ENCODE measurements at places on chromosomes 7 and 10. TPM values are rescaled to one million over a fixed set of nuclear protein-coding genes. Genes with fewer than 3 reads are reported as not detected.

The CFAP70 gene
- 22.6 TPM for total RNA-seq

The CYP2C18 gene
- 0.17 TPM for total RNA-seq

The FOXP2 gene
- 27.5 TPM for total RNA-seq

The PITX3 gene
- 1.6 TPM for total RNA-seq

The FAM25G gene
- not detected for total RNA-seq

The ABCC2 gene
- 0.66 TPM for total RNA-seq

DNA sequence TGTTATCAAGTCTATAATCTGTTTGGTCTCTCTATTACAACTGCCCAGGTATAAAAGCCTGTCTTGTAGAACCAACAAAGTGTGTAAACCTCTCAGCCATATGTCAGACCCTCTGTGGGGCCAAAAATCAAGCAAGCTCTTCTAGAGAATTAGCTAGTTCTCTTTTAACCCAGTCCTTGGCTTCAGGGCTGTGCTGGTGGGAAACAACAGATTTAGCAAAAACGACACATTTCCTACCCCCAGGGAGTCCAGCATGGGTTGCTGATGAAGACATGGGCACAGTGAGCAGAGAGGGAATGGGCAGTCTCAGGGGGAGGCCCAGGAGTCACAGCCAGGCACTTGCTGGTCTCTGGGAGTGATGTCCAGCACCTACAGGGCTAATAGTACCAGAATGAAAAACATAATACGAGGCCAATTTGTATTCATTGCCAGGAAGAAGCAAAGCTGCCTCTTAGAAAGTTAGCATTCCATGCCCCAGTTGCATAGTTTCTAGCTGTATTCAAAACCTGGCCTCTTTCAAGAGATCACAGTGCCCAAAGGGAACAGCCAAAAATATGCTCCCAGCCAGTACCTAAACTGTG lies 80.1 kb downstream of the FRMD4A start:
- no peak overlapping the region for H3K4me3 ChIP-seq
- H3K27ac ChIP-seq = no peak overlapping the region
- no peaks in the 10 kb centered on the region for H3K27me3 ChIP-seq
- peaks cover 8% of the 10 kb centered on the region for H3K4me1 ChIP-seq

DNA sequence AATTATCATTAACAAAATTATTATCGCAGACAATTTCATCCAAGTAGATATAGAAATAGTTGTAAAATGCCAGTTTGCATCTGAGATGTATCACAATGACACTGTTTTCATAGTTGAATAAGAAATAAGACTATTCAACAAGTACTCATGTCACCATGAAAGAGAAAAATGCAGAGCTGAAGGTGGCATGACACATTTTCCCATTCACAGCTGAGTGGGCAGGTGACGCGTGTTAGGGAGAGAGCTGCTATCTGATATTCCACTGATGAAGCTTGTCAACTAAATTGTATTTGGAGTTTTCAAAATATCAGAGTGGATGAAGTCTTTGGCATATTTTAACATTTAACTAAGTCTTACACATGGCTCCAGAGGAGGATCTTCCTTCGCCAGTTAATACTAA lies 70.3 kb upstream of the HDAC9 start:
- H3K36me3 ChIP-seq = no peaks in the 10 kb centered on the region
- no peaks in the 10 kb centered on the region for H3K27me3 ChIP-seq
- DNase-seq = no peak
- H3K4me3 ChIP-seq = no peak overlapping the region

DNA sequence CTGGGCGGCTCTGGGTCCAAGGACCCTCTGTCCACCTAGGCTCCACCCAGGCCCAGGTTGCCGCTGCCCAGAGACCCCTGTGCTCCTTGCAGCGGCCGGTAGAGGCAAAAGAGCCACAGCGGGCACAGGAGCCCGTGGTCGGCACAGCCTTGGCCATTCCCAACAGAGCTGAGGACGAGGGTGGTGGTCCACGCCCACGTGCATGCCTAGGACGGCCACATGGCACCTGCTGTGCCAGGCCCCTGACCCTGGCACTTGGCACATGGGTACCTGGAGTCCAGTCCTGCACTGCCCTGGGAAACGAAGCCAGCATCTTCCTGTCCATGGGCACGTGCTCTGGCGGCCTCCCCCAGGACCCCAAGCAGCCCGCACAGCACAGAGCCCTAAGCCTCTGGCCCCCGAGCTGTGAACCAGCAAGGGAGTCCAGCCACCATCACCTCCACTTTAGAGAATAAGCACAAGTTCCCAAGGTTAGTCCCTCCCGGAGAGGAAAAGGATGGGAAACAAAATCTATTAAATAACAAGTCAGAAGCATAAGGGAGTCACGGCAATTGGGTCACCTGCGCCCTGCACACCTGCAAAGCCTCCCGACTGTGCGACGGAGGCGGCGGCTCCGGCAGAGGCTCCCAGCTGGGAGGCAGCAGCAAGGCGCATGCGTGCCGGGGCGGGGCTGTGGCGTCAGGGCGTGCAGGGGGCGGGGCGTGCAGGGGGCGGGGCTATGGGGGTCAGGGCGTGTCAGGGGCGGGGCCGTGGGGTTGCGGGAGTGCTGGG lies 59.1 kb downstream of the STK32C start:
- no peak for DNase-seq
- no peaks in the 10 kb centered on the region for H3K27me3 ChIP-seq
- no peak overlapping the region for H3K27ac ChIP-seq
- H3K36me3 ChIP-seq = peaks cover 36% of the 10 kb centered on the region
- peak overlapping the region; percentile 24 for H3K4me3 ChIP-seq

- H3K4me3 ChIP-seq = no peak overlapping the region
- peaks cover 17% of the 10 kb centered on the region for H3K4me1 ChIP-seq
- no peak overlapping the region for H3K27ac ChIP-seq
- peaks cover 26% of the 10 kb centered on the region for H3K36me3 ChIP-seq
- no peaks in the 10 kb centered on the region for H3K27me3 ChIP-seq
- DNase-seq = no peak
These were observed 38.5 kb downstream of the TCERG1L start for GRCh38 chr10:131272897-131273451.

GRCh38 chr10:6586501-6586900 lies 6.4 kb upstream of the PRKCQ start:
- no peak overlapping the region for H3K4me3 ChIP-seq
- no peak overlapping the region for H3K27ac ChIP-seq
- H3K4me1 ChIP-seq = no peaks in the 10 kb centered on the region
- no peak for DNase-seq
- H3K27me3 ChIP-seq = no peaks in the 10 kb centered on the region

- H3K27ac ChIP-seq = peak overlapping the region; percentile 86
- H3K4me3 ChIP-seq = no peak overlapping the region
- no peaks in the 10 kb centered on the region for H3K27me3 ChIP-seq
- peaks cover 43% of the 10 kb centered on the region for H3K36me3 ChIP-seq
- no peak for DNase-seq
- H3K4me1 ChIP-seq = peaks cover 45% of the 10 kb centered on the region
These were observed 30.7 kb downstream of the JCAD start for GRCh38 chr10:30028738-30029030.

- DNase-seq = no peak
- no peak overlapping the region for H3K4me3 ChIP-seq
- no peaks in the 10 kb centered on the region for H3K27me3 ChIP-seq
- H3K4me1 ChIP-seq = peaks cover 3% of the 10 kb centered on the region
These were observed 40.7 kb downstream of the ARL4A start for GRCh38 chr7:12728192-12728538.

- no peak overlapping the region for H3K4me3 ChIP-seq
- no peaks in the 10 kb centered on the region for H3K36me3 ChIP-seq
- peaks cover 58% of the 10 kb centered on the region for H3K27me3 ChIP-seq
- peaks cover 36% of the 10 kb centered on the region for H3K4me1 ChIP-seq
These were observed 165.8 kb downstream of the UBE2H start for GRCh38 chr7:129786825-129787563.

GRCh38 chr10:86085136-86085535 lies 281.5 kb downstream of the GRID1 start:
- H3K4me3 ChIP-seq = no peak overlapping the region
- no peak overlapping the region for H3K27ac ChIP-seq
- DNase-seq = no peak
- no peaks in the 10 kb centered on the region for H3K27me3 ChIP-seq
- no peaks in the 10 kb centered on the region for H3K36me3 ChIP-seq

DNA sequence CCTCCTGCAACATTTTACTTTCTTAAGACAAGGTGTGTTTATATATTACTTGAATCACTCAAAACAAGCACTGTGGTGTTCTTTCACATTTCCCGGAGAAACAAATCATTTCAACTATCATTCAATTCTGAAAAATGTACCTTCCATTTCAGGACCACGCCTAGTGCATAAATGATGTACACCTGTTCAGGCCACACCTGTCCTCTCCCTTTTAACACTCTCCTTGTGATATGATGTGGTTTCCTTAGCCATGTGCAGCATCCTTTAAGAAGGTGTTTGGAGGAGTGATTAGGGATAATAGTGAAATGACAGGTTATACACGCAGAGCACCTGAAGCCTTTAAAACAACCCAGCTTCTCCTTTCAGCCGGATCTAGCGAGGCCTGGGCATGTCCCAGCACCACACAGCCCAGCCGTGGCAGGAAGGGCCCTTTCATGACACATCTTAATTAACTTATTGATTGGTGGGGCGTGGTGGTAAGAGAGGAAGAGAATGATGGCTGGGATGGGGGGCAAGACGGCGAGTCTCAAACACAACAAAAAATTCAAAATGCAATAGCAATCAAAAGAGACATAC lies 26.9 kb downstream of the ABLIM1 start:
- H3K36me3 ChIP-seq = no peaks in the 10 kb centered on the region
- H3K4me3 ChIP-seq = peak overlapping the region; percentile 64
- peak overlapping the region; percentile 68 for H3K27ac ChIP-seq

DNA sequence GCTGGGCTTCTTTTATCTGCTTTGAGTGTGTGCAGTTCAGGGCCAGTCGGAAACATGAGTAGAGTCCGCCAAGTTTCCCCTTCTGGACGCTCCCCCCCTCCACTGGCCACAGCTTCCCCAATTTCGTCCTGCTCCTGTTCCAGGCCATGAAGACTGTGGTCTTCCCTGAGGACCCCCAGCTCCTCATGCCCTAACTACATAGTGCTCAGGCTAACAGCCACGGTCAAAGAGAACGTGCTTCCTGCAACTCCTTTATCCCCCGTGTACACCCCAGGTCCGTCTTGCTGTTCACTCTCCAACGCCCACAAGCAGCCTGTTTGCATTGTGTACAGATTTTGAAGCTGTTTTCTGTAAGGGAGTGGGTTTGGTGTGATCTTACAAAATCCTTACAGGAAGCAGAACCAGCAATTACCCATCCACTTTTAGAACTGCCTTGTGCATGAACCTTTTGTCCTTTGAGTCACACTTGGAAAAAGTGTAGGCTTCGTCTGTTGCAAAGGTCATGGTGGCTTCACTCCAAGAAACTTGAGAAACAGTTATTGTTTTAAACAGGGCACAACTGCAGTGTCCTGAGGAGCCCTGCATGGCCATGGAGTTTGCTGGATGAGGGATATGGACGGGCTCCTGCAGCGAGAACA lies 77.0 kb upstream of the FAM20C start:
- no peak overlapping the region for H3K4me3 ChIP-seq
- H3K36me3 ChIP-seq = no peaks in the 10 kb centered on the region
- H3K27ac ChIP-seq = peak overlapping the region; percentile 4
- DNase-seq = no peak
- H3K4me1 ChIP-seq = peaks cover 29% of the 10 kb centered on the region
- no peaks in the 10 kb centered on the region for H3K27me3 ChIP-seq

DNA sequence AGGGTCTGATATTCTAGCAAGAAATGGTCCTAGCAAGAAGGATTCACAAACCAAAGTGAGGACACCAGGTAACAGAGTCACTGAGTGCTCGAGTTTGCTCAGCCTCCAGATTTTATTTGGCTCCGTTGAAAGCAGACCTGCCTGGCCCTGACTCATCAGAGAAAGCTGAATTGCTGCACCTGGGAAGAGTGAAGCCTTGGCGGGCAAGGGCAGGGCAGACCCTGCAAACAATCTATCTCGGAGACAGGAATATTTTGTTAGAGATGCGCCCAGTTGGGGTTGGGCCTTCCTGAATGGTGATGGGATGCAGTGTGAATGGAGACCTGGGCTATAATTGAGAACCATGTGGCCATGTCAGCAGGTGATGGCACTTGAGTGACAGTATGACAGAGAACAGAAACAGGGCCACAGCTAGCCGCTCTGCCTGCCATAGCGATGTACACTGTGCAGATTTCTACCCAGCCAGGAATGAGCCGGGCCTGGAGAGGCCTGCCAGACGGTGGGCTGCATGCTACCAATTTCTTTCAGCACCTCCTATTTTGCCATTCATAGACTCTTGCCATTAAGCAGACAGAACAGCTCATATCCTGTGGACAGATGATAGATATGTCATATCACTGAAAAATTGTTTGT lies 744.2 kb downstream of the LRMDA start:
- no peaks in the 10 kb centered on the region for H3K27me3 ChIP-seq
- H3K4me3 ChIP-seq = no peak overlapping the region
- no peaks in the 10 kb centered on the region for H3K4me1 ChIP-seq

- no peaks in the 10 kb centered on the region for H3K36me3 ChIP-seq
- no peak for DNase-seq
- H3K27ac ChIP-seq = no peak overlapping the region
- H3K4me1 ChIP-seq = no peaks in the 10 kb centered on the region
- no peak overlapping the region for H3K4me3 ChIP-seq
These were observed 18.3 kb upstream of the ELMO1 start for GRCh38 chr7:37467002-37467401.

DNA sequence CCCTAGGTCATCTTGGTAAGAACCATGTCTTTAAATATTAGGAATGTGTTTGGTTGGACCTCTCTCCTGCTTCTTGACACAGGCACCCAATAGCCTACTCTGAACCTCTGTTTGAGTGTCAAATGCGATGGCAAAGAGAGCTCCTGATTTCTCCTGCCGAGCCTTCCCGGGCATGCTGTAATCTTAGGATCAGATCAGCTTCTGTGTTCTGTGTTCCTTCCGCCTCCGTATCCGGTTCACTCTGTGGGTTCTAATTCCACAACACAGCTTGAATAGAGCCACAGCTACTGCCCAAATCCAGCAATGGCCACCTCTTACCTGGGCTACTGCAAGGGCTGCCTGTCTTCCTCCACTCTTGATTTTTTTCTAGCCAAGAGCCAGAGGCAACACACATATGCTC lies 165.2 kb upstream of the TNS3 start:
- H3K27ac ChIP-seq = no peak overlapping the region
- H3K27me3 ChIP-seq = no peaks in the 10 kb centered on the region
- H3K36me3 ChIP-seq = no peaks in the 10 kb centered on the region
- DNase-seq = no peak

DNA sequence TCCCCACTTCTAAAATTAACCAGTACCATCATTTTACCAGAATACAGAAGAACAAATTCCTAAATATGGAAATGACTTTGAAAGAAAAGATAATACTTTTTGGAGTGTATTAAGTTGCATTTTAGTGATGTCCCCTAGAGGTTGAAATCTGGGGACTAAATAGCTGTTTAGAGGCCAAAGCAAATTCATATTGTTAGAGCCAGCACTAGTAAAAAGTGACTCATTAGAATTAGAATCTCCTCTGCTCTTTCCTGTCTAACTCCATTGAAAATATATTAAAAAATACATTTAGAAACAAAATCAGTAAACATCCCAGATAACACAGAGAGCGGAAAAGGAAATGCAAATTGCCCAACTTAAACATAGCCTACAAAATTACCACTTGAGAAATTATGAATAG lies 1189.6 kb upstream of the C7orf33 start:
- H3K27me3 ChIP-seq = no peaks in the 10 kb centered on the region
- no peak overlapping the region for H3K27ac ChIP-seq
- H3K4me3 ChIP-seq = no peak overlapping the region
- no peak for DNase-seq
- H3K36me3 ChIP-seq = no peaks in the 10 kb centered on the region

- H3K27me3 ChIP-seq = no peaks in the 10 kb centered on the region
- H3K4me3 ChIP-seq = no peak overlapping the region
- no peaks in the 10 kb centered on the region for H3K36me3 ChIP-seq
- no peaks in the 10 kb centered on the region for H3K4me1 ChIP-seq
These were observed 255.8 kb upstream of the PHYHIPL start for GRCh38 chr10:58920655-58921003.

GRCh38 chr7:20430664-20431063 lies 100.0 kb downstream of the ITGB8 start:
- H3K36me3 ChIP-seq = no peaks in the 10 kb centered on the region
- no peak overlapping the region for H3K4me3 ChIP-seq
- DNase-seq = no peak
- no peaks in the 10 kb centered on the region for H3K4me1 ChIP-seq
